ENCODE measurements at places on chromosomes 7 and 10. TPM values are rescaled to one million over a fixed set of nuclear protein-coding genes. Genes with fewer than 3 reads are reported as not detected.
A peak's percentile ranks its signal among the peaks of the same experiment; 100 is the strongest.

Gene ZNF503
- 16.8 TPM for total RNA-seq

Gene GPR141
- total RNA-seq, result 0.77 TPM

Gene SH2D4B
- 0.35 TPM for total RNA-seq

Gene TMEM270
- total RNA-seq, result not detected

Gene CLCN1
- total RNA-seq, result 0.22 TPM

Gene TEX36
- total RNA-seq, result not detected

Gene TCF7L2
- total RNA-seq, result 60.1 TPM

Gene FXYD4
- not detected for total RNA-seq

Gene ATAD1
- total RNA-seq, result 49.9 TPM

Gene CYP3A7
- total RNA-seq, result not detected

- no peak for DNase-seq
These were observed 6.8 kb upstream of the MSRB2 start for GRCh38 chr10:23088609-23089008.

- no peak for DNase-seq
These were observed 771 bp downstream of the PHYHIPL start for GRCh38 chr10:59177031-59177797.

DNA sequence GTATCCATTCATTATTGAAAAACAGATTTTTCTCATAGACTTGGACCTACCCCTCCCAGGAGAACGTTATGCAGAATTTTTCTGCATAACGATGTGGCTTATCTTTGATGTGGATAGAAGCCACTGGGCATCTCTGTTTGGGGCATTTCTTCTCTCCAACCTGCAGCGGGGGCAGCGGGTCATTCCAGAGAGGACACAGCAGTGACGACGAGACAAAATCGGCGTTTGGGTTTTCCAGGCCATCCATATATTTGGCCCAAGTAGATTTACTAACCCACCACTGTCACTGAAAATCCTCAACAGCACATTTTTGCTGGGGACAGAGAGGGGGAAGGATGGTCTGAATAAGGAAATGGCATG, 299.3 kb upstream of the PITRM1 start:
- DNase-seq, result no peak

GRCh38 chr10:47372726-47373125, 11.4 kb downstream of the ZNF488 start:
- DNase-seq, result peak; percentile 84

DNA sequence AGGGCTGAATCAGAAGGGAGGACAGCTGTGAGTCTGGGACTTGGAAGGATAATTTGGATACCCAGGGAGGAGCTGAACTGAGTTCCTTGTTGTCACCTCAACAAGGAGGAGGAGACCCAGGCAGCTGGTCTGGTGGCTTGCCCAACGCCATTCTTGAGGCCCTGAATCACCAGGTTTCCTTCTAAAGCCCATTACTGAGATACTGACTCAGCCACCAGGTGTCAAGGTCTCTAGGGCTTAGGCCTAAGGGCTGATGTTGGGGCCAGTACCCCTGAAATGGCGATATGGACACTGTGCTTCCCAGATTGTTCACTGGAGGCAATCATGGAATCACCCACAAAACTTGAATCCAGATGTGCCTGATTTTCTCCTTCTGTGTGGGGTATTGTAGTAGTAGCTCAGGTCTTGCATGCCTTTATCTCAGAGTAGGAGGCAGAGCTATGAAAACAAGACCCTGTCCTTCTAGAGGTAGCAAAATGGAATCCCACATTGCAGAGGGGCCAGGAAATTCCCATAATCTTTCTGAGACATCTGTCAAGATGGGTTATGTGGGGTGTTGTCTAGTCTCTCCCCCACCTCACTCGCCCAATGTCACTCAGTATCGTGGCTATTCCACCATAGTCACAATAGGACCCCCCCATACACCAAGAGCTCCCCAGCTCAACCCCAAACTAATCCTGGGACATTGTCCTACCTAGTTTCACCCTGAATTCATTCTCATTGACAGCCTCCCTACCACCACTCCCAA, 1.8 kb upstream of the ATG9B start:
- no peak for DNase-seq

GRCh38 chr10:21927631-21928353, 75.7 kb downstream of the DNAJC1 start:
- no peak for DNase-seq

DNA sequence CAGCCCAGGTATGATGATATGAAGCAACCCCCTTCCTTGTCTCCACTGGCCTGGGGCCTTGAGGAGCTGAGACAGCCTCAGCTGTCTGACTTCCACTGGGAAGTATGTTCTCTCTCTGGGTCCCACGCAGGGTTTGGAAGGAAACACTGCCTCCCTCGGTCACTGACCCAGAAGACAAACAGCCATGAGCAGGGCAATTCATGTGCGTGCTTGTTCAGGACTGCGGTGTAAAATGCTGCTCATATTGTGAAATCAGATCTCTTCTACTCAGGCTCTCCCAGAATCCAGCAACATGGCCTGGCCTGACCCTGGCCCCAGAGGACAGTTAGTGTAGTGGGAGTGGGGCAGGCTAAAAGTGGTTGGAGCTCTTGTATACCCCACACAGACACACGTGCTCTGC, 2.8 kb downstream of the CLCN1 start:
- no peak for DNase-seq

DNA sequence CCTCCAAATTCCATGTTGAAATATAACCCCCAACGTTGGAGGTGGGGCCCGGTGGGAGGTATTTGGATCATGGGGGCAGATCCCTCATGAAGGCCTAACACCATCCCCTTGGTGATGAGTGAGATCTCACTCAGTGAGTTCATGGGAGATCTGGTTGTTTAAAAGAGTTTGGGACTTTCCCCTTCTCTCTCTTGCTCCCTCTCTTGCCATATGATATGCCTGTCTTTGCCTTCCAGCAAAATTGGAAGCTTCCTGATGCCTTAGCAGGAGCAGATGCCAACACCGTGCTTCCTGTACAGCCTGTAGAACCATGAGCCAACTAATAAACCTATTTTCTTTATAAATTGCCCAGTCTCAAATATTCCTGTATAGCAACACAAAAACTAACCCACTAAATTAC, 55.7 kb upstream of the CDK1 start:
- no peak for DNase-seq

GRCh38 chr7:116553168-116553964, 28.5 kb downstream of the CAV1 start:
- DNase-seq, result no peak

DNA sequence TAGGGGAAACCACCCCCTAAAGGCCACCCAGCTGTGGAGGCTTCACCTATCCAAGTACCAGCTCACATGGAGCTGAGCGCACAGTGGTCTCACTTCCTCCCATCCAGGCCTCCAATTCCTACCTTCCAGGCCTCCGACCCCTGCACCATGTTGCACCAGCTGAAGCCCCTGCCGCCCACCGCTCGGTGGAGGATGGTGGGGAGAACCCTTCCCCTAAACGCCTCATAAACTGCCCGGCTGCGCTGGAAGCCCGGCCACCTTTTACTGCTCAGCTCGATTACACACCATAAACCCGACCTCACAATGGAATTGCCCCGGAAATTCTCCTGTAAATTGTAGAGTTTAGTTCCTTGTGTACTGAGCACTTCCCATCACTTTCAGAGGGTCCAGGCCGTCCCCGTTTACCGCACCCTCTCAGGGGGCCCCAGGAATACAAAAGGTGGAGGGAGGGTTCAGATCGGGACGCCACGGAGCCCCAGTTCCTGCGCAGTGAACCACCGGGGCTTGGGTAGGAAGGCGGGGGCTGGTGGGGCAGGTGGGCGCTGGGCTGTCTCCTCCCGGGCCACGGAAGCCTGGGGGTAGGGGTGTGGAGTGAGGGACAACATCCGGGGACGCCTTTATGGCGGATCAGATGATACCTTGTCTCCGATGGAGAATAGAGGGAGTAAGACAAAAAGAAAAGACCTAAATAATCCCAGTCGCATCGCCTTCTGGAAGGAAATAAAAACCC, 1.4 kb upstream of the HOXA7 start:
- DNase-seq, result peak; percentile 85

GRCh38 chr7:2830609-2831376, 13.3 kb downstream of the GNA12 start:
- no peak for DNase-seq

DNA sequence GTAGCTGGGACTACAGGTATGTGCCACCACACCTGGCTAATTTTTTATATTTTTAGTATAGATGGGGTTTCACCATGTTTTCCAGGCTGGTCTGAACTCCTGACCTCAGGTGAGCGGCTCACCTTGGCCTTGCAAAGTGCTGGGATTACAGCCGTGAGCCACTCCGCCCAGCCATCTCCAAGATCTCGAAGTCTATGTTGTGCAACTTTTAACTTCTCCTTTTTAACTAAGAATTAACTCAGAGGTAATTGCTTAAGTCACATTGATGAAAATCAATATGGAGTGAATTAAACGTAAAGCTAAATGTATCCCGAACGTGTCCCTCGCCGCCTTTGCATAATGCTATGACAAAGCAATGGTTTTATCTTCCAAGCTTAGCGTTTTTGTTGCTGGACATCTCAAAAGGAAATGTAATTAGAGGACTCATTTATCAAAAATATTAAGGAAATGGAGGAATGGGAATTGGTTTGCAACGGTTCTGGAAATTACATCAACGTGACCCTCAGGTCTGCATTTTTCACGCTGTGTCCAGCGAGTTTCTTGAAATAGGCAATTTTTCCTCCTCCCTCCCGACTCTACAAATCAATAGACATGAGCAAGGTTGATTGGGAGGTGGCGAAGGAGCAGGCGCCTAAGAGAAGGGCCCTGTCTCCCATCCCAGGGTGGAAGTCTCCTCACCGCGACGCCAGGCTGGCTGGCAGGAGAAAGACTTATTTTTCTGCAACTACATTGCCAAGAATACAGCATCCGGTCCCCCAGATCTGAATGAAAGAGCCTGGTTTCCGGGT, 89.8 kb downstream of the TMEM130 start:
- no peak for DNase-seq

Data from mesenteric fat pad (tissue), 1 donor.